Activated T-helper 9 cell treated with anti-CD3 and anti-CD28 coated beads, Interleukin-2, amount 50 U/mL, for 16 hours (primary cell): ENCODE measurements at places on chromosomes 2 and 18.

GRCh38 chr2:106581328-106581727 lies 94.2 kb downstream of the CD8B2 start:
- no peak for DNase-seq

DNA sequence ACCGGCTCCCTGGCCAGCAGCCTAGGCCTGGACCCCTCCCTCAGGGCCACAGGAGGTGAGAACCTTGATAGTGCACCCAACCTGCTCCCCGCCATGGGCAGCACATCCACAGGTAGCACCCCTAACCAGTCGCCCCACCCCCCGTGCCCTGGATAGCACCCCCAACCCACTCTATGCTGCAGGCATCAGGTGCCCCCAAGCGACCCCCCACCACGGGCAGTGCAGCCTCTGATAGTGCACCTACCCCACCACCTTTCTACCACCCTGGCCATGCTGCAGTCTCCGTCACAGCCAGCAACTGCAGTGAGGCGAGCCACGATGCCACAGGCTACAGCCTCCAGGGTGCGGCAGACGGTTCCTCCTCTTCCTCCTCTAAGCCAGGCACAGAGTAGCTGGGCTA lies 55.6 kb downstream of the SOWAHC start:
- DNase-seq: no peak

- no peak for DNase-seq
Measured at GRCh38 chr2:20680744-20681375, 13.9 kb downstream of the GDF7 start.

DNA sequence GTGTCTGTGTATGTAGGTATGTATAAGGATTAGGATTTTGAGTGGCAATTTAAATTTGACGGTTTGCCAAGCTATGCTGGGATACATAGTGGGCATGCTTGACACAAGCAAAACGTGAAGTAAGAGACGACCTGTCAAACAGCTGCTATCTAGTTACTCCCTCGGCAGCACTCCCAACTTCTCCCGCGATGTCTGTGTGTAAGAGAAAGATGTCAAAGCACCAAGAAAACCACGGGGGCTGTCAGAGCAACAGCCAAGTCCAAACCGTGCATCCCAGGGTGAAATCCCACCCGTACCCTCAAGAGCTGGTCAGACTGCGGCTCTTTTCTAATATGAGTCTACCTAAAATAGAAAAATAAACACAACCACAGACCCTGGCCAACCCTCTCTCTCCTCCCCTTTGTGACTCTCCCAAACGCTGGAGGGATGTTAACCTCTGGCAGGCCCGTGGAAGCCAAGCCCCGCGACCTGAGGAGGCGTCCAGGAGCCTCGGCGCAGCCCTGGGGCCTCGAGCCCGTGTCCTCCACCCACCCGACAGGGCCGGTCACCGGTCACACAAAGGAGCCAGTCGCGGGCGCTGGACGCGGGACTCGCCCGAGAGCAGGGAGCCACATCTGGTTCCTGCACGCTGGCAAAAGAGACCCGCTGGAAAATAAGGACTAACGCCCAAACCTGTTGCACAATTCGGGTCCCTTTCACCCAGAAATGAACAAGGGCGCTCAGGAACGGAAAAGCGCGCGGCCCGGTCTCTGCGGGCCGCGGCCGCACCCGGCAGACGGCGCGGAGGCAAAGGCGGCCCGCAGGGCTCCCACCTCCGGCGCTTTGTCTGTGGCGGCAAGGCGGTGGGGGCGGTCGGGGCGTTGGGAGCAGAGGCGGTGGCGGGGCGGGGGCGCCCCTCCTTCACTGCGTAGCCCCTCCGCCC lies 925 bp downstream of the SESTD1 start:
- no peak for DNase-seq

DNA sequence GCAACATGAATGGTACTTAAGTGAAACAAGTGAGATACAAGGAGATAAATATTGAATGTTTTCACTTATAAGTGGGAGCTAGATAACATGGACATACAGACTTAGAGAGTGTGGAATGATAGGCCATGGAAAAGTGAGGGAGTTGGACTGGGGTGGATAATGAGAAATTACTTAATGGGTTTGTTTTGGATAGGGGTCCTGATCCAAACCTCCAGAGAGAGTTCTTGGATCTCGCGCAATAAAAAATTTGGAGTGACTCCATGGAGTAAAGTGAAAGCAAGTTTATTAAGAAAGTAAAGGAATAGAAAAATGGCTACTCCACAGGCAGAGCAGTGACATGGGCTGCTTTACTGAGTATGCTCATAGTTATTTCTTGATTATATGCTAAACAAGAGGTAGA lies 508.9 kb downstream of the CNTNAP5 start:
- DNase-seq: no peak

DNA sequence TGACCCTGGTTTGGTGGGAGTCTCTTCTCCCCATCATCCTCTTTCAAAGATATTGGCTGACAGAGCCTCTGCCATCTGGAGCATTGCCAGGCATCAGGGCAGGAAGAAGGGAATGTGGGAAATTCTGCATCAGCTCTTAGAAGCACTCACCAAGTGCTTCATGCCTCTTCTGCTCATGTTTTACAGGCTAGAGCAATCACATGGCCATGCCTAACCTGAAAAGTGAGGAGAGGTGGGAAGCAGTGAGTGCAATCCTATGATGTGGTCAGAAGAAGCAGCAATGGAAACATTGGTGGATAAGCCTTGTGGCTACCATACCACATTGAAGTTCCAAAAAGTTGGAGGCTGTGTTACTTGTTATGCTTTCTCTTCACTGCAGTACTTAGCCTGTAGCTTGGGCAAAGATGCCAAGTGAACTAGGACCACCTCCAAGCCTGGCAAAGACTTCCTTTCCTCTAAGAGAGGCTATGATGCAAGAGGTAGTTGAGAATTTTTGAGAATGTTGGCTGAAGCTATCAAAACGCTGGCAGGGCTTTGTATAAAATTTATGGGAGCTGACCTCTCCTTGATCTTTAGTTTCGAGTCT lies 64.1 kb downstream of the BCL2L11 start:
- no peak for DNase-seq

- DNase-seq: no peak
Measured at GRCh38 chr18:21194871-21195771, 46.9 kb upstream of the GREB1L start.

DNA sequence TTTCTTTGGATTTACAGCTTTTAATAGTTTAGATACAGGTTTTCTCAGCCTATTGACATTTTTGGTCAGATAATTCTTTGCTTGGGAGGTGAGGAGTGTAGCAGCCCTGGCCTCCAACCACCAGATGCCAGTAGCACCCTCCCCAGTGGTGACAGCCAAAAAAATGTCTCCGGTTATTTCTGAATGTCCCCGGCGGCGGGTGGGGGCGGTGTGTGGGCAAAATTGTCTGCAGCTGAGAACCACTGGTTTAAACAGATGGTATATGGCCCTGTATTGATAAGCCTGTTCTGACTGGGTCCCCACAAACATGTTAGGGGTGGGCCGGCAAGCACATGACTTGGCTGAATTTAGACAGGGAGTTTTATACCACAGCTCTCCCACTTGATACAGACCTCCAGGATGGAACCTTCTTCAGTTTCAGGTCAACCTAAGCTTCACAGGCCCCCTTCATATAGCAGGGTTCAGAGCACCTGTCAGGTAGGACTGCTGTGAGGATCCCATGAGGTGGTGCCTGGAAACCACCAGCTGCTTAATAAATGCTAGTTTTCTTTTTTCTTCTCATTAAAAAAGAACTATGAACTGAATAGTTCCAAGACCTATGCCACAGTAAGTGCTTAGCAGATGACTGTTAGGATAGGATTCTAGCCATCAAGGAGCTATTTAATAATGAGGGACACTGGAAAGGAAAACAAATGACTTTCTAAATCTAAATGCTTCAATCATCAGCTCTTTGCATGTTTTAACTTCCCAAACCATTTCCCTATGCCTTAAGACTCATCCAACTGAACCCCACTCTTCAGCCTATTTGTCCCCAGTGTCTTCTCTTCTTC lies 18.1 kb downstream of the LPIN2 start:
- DNase-seq: peak; percentile 56

DNA sequence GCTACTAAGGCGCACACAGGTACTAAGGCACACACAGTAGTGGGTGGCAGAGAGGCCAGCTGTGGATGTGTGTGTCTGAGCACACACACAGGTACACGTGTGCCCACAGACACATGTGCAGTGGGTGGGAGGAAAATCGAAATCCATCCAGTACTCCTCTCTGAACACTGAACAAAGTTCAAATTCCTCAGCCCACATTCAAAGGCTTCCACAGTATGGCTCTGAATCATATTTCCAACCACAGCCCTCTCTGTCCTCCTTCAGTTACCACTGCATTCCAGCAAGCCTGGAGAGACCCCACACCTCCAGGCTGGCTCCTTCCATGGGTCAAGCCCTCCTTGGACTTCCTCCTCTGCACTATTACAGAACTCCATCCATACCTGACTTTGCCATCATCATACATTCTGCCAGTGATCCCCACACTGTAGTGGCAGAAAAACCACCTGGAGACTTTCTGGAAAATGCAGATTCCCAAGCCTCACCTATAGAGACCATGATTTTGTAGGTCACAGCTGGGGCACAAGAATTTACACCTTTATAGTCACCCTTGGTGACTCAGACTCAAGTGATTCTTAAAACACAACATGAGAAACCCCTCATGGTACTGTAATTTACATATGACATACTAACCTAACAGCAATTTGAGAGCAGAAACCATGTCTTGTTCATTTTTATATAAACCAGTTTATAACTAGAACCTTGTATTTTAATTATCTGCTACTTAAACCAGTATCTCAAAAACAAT lies 31.4 kb downstream of the EPG5 start:
- DNase-seq: no peak

GRCh38 chr2:237552908-237553307 lies 13.5 kb upstream of the PRLH start:
- no peak for DNase-seq

DNA sequence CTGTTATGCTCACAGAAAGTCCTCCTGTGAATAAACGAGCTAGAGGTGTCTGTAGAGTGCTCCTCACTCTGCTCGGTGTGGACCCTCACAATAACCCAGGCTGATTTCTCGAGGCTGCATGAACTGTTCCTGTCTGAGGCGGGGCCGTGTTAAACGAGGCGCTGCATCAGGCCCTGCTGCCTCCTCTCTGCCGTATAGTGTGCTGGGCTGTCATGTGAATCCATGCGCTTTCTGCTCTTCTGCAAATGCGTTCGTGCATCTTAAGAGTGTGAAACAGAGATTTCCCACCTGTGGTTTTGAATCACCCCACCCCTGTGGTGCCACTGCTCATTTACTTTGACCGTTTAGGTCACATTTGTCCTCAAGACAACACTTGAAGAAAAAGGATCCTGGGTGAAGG lies 26.2 kb downstream of the TRAF3IP1 start:
- DNase-seq: no peak
